Renal pelvis (tissue), 12 donors: ENCODE measurements at places on chromosomes 11 and 22.

- DNase-seq: no peak
Measured at GRCh38 chr22:46609724-46610201, 10.4 kb upstream of the GRAMD4 start.

- peak; percentile 74 for DNase-seq
Measured at GRCh38 chr11:70343636-70344035, 54.7 kb upstream of the CTTN start.

GRCh38 chr22:41302021-41302767 is 869 bp downstream of the ZC3H7B start:
- DNase-seq: no peak

DNA sequence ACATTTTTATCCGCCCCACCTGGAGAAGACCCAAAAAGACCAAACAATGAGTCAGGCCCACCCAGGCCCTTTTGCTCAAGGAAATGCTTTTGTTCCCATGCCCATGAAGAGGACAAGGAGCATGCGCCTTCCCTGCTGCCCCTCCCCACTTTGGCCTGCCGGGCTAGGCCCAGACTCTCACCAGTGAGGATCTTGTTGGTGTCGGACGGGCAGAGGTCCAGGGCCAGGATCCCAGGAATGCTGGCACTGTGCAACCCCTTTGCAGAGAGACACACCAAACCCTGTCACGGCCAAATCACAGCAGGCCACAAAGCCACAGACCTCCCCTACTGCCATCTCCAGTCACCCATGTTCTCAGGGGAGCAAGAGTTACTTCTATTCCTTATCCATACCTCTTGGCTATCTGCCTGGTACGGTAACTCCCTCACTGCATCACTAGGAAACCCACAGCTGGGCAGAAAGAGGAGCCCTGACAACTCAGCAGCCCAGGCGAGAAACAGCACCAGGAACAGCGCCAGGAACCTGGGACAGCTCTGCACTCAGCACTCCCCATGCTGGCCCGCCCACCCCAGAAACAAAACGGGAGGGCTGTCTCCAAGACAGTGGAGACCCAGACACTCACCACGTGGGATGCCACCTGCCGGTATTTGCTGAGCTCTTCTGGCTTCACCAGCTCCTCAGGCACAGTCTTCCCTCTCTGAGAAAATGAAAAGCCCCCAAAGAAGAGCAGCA is 5.5 kb downstream of the PRPF19 start:
- no peak for DNase-seq

GRCh38 chr11:134510233-134511040 is 98.4 kb upstream of the B3GAT1 start:
- no peak for DNase-seq

GRCh38 chr11:59854871-59855270 is 9.6 kb upstream of the CBLIF start:
- DNase-seq: no peak
